ENCODE measurements at places on chromosomes 12 and 14.

GRCh38 chr14:59276235-59276634, 87.8 kb downstream of the DAAM1 start:
- no peak for DNase-seq

GRCh38 chr12:54141431-54142113, 47.2 kb downstream of the SMUG1 start:
- no peak for DNase-seq

DNA sequence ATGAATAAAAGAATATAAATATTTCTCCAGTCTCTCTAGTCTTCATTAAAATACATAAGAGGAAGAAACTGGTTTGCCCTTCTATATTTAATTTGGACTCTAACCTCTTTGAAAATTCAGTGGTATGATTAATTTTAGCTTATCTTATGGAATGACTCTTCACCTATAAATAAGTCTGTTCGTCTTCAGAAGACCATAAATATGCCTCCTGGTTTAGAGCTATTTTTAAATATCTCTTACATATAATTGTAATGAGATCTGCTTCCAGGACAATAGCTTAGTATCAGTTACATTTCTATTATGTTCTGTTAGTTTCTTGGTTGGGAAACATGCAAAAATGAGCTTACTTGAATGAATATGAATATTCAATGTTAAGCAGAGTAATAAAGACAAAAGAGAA, 257.5 kb upstream of the HMGA2 start:
- no peak for DNase-seq

DNA sequence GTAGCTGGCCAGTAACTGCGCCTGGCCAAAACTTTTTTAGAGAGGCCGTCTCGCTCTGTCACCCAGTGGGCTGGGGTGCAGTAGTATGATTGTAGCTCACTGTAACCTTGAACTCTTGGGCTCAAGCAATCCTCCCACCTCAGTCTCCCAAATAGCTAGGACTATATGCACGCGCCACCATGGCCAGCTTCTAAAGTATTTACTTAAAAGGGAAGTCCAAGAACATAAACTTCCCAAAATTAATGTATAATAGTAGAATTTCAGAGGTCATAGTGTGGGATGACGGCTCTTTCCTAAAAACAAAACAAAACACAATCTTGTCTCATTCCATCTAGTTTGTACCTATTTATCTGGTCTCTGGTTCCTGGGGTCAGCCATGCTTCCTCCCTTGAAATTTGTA, 42.2 kb upstream of the FOS start:
- no peak for DNase-seq

DNA sequence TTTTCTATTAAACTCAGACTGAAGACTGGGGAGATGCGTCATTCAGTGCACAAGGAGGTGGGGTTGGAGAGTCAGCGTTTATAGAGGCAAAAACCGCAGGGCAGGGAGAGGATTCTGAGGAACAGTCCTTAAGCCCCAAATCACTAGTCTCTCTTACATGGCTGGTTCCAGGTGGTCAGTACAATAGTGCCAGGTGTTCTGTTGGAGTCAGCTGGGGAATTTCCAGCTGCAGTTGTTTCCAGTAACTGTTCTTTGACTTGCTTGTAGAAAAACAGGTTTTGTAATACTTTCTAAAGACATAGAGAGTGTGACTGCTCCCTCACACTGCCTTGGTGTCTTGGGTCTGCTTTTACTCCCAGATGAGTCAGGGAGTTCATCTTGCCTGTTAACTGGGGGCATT, 192.2 kb downstream of the TMTC3 start:
- no peak for DNase-seq

GRCh38 chr12:101552277-101552676, 42.5 kb upstream of the MYBPC1 start:
- no peak for DNase-seq

DNA sequence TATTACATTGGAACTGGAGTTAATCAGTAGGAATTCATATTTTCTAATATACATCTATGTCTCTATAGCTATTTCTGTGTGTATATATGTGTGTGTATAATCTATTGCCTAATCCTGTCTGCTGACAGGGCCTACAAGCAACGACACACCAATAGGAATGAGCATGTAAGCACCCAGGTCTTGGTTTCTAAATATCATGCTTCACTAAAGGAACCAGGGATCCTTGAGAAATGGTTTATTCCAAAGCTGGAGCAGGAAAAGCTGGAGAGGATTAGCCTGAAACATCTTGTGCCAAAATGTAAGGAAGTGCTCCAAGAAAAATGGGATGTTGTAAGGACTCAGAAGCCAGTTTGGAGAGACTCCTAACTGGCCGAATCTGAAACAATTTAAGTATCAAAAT, 29.3 kb upstream of the LGALS3 start:
- no peak for DNase-seq

Data from CD4-positive, CD25-positive, alpha-beta regulatory T cell (primary cell).